ENCODE measurements at places on chromosomes 2 and 18.

DNA sequence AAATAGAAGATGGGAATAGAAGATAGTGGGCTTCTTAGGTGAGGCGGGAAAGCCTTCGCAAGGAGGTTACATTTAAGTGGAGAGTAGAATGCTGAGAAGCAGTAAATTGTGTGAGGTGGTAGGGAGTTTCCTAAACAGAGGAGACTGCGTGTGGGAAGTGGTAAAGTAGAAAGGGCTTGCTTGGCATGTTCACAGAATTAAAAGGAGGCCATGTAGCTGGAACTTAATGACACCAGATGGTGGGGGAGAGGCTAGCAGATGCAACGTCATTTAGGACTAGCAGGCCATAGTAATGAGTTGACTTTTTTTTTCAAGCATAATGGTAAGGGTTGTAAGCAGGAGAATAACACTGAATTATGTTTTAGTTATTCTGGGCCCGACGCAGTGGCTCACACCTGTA lies 13.0 kb upstream of the RTN4 start:
- no peak for DNase-seq

DNA sequence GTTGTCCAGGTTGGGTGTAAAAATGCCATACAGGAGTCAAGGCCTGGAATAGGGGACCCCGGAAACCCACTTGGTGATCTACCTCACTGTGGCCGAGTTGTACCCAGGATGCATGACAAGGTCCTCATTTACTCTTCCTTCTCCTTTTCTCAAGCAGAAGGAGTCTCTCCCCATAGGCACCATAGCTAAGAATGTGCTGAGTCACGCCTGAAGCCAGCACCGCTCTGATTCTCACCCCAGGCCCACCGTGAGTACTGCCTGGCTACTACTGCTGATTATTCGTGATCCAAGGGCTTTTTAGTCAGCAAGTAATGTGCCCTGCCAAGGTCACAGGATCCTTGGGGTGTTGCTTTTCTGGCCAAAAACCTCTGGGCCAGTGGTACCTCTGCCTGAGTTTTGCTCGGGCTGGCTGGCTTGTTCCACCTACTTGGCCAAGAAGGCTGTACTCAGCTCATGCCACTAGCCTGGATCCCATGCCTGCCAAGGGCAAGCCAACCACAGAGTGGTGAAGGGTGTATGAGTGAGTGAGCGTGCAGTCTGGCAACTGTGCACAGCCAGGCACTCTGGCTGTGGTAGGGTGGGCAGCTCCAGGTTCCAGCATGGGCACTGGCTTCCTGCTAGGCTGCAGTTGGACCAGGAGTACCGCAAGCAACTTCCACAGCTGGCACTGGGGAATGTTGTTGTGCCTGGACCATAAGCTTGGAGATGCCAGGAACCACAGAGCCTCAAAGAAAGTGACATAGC lies 650.1 kb upstream of the VRK2 start:
- DNase-seq = no peak

DNA sequence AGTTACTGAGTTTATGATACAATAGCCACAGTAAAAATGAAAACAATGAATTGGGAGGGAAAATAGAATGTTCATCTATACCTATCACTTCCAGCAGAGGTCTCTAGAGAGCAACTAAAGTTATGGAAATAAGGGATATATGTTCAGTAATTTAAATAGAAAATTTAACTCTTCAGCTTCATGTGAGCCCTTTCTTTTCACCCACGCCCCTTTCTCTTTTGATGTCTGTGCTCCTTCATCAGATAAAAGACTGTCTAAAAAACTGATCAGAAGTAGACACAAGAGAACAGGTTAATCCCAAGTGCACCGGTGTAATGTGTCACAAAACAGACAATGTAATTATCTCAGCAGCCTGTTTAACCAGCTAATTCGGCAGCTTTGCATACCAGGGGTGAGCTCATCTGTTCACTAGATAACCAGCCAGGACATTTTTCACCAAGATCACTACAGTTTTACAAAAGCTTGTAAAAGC lies 238.5 kb upstream of the ERBB4 start:
- DNase-seq = no peak

- peak; percentile 78 for DNase-seq
Measured at GRCh38 chr2:25286025-25286400, 55.7 kb downstream of the DNMT3A start.

GRCh38 chr2:180077295-180077906 lies 70.3 kb upstream of the CWC22 start:
- DNase-seq = no peak

GRCh38 chr18:26190506-26190905 lies 35.7 kb upstream of the TAF4B start:
- DNase-seq = peak; percentile 48

DNA sequence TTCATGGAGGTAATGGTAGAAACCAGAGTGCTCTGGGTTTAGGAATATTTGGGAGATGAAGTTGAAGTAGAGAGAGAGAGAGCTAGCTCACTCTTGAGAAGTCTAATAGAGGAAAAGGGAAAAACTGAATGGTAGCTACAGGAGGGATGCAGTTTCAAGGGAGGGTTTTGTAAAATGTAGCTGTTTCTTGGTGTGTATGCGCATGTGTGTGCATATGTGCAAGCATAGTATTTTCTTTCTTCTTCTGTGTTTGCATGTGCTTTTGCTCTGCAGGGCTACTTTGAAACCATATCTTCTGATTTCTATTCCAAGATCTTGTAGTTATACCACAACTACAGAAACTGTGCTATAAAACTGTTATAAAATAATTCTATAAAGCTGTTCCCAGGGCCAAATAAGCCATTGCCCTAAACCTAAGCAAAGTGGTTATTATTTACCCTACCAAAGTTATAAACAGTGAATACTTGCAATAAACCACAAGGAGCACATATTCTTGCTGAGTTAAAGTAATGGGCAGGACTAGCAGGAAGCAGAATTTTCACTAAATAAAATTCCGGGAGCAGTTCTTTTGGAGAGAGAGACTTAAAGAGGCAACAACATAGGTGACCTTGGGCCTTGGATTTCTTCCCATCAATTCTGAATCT lies 145.3 kb upstream of the ZNF521 start:
- DNase-seq = no peak

GRCh38 chr18:5554629-5555028 lies 10.8 kb upstream of the EPB41L3 start:
- DNase-seq = no peak

DNA sequence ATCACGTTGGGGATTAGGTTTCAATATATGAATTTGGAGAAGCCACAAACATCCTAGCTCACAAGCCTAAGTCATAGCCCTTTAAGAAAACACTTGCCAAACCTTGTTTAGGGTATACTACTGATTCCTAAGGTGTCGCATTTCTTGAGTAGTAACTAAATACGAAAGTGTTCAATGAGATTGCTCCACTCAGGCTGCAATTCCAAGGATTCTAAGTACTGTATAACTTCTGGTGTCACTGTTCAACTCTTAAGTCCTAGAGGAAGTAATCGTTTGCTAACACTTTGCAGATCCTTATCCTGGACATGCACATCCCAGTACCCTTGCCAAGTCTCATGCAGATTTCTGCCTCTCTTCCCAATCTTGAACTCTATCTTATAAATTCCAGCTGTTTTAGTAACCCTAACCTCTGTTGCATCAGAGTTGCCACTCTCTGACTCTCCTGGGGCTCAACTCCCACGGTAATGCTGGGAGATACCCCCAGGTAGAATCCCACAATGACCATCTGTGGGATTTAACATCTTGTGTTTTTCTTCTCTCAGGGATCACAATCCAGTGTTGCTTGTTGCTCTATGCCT lies 122.4 kb downstream of the HIBCH start:
- no peak for DNase-seq

DNA sequence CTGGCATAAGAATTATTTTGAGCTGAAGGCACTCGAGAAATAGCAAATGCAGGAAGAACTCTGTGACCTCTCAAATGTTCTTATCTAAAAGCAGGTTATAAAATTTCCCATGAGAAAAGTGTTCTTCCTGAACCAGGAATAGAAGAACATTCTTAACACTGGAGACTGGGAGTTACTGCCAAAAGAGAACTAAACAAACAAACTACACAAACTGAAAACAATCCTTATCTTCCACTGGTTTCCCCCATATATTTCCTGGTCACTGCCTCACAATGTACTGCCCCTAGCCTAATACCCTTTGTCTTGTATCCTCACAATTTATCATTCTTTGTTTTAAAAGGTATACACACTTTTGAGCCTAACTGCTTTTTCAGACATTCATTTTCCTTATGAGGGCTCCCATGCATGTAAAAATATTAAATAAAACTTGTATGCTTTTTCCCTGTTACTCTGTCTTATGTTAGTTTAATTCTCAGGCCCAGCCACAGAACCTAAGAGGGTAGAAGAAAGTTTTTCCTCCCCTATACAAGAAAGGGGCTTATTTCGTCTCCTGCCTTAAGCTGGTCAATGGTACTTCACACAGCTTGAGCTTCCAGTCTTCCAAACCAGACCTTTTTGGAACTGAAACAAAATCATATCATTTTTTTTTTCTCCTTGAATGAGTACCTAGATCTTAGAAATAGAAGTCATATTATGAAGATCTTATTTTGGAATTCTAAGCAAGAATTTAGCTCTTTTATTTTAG lies 110.6 kb downstream of the MSTN start:
- no peak for DNase-seq

DNA sequence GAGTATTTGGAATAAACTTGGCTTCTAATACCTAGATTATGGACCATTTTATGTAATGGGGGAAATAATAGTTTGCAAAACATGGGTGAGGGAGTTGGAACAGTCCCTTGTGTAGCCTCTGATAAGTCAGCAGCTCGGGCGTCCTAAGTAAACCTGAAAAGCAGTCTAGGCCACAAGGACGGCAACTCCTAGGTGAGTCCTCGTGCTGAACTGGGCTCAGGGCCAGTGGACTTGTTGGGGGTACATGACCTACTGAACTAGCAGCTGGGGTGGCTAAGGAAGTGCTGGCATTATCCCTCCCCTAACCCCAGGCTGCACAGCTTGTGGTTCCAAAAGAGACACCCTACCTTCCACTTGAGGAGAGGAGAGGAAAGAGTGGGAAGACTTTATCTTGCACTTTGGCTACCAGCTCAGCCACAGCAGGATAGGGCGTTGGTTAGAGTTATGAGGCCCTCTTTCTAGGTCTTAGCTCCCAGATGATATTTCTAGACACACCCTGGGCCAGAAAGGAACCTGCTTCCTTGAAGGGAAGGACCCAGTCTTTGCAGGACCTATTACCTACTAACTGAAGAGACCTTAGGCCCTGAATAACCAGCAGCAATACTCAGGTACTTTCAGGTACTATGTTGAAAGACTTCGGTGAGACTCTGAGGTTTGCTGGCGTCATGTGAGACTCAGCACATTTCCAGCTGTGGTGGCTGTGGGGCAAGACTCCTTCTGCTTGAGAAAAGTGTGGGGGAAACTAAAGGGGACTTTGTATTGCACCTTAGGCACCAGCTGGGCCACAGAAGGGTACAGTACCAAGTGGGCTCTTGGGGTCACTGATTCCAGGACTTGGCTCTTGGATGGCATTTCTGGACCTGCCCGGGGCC lies 71.0 kb downstream of the AQP4 start:
- DNase-seq = no peak

DNA sequence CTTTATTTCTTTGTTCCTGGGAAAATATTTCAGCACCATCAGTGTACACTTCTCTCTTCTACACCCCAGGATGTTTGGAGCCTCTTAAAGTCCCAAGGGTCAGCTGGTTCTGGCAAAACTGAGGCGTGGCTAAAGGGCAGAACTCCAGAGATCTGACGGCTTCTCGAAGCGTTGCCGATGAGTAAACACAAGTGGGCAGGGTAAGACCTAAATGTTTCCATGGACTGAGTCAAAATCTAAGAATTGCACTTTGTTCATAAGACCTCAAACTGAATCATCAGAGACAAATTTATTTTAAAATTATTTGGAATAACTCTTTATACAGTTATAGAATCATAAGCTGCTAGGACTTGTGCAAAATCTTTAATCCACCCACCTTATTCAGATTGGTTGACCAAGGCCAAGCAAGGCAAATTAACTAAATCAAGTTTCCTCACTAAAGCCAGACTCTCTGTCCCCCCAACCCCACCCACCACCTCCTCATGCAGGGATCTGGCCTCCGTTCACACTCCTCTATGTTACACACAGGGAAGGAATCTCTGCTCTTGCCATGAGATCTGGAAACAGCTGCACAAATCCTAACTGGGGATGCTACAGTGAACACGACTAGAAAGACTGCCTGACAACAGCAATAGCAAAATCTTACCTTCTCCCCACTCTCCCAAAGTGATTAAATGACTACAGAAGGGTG lies 342.6 kb upstream of the KLHL29 start:
- no peak for DNase-seq

DNA sequence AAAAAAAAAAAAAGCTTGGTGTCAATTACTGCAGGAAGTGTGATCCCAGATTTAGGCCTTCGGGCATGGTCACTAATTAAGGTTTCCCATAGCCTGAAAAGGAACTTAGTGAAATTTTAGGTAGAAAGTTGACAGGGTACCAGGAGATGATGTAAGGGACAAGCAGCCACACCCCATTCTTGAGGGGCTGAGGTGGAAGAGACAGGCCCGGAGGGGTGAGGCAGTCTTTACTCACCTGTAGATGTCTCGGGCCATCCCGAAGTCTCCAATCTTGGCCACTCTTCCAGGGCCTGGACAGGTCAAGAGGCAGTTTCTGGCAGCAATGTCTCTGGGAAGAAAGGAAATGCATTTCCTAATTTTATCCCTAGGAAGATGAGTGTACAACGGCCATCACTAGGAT lies 94.3 kb downstream of the CLIP4 start:
- DNase-seq = no peak

- no peak for DNase-seq
Measured at GRCh38 chr2:235745597-235745996, 251.8 kb downstream of the AGAP1 start.

DNA sequence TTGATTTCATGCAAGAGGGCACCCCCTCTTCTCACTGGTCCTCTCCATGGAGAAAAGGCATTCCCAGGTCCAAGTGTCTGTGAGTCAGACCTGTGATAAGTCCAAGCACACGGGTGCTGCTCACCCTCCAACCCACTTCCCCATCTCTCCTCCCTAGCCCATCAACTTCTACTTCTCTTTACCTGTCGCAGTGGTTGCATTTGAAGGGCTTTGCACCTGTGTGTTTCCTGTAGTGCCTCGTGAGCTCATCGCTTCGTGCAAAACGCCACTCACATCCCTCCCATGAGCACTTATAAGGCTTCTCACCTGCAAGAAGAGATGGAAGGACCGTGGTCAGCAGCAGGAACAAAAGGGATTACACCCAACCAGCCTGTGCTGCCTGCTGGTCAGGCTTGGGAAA lies 77.5 kb downstream of the KLF7 start:
- no peak for DNase-seq

Measured in activated T-cell treated with anti-CD3 and anti-CD28 coated beads, Interleukin-2, amount 50 U/mL, for 48 hours (primary cell).